GM13977 (cell line): ENCODE measurements at places on chromosomes 16 and 17.
A peak's percentile ranks its signal among the peaks of the same experiment; 100 is the strongest.

- no peak for DNase-seq
These were observed 39.8 kb downstream of the ABCA5 start for GRCh38 chr17:69287168-69287567.

DNA sequence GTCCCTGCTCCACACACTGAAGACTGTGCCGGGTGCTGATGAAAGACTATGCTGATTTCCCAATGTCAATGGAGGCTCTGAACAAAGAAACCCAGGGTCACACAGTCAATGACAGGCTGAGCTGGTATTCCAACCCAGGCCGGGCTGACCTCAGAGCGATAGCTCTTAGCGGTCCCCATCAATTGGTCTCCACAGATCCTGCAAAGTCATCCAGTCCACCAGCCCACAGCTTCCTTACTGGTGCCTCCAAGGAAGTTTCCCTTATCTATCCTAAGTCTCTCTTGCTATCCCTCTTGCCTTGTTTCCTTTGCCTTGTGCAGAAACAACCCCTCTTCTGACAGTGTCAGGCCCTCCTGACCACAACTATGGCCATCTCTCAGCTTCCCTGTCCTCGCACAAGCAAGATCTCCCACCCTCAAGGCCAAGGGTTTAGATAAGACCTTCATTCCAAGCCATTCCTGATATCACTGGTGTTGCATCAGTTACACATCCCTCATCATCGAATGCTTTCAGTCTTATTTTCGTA lies 52.7 kb upstream of the KSR1 start:
- DNase-seq, result no peak

DNA sequence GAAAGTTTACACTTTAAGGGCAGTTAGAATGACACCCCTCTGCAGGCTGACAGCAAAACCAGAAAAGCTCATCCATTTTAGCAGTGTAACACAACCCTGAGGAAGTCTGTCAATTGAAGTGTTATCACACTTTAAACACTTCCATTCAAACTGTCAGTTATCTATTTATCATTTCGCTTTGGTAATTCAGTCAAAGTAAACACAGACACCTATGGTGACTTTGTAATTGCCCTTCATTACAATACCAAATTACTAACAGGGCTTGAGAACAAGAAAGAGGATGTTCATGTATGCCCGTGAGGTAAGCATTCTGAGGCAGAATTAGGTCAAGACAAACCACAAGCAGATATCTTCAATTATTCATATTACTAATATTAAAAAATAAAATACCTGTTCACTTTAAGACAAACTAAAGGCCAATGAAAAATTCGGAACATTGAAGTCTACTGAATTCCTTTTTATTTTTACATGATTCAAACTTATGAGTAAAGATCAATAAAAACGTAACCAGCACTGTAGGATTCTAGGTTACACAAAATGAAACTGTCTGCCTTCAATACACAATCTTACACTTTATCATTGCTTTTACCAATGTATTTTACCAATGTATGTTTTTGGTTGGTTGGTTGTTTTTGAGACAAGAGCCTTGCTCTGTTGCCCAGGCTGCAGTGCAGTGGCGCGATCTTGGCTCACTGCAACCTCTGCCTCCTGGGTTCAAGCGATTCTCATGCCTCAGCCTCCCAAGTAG lies 57.1 kb downstream of the BRIP1 start:
- no peak for DNase-seq

- DNase-seq, result no peak
These were observed 27.2 kb upstream of the TOB1 start for GRCh38 chr17:50893183-50893993.

GRCh38 chr16:56684926-56685590 lies 2.8 kb downstream of the MT1X start:
- DNase-seq, result no peak

- DNase-seq, result no peak
These were observed 33.2 kb downstream of the ACTG1 start for GRCh38 chr17:81479175-81480071.

GRCh38 chr17:82090549-82091263 lies 7.3 kb downstream of the FASN start:
- DNase-seq, result no peak

DNA sequence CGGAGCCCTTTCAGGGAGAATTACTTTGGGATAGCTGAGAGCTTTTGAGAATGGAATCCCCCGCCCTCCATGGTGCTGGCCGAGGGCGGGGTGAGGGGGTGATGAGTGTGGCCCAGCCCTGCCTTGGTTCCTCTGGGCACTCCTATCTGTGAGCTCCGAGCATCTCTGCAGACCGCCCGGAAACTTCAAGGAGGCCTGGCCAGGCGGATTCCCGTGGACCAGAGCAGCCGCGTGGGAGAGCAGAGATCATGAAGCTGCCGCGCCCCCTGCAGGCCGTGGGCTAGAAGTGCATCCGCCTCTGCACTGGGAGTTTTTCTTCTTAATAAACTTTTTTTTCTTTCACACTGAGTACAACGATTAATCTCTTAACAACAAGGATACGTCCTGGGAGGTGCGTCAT lies 392.9 kb upstream of the EEF2KMT start:
- DNase-seq, result no peak

GRCh38 chr17:39999067-39999466 lies 16.2 kb upstream of the CSF3 start:
- DNase-seq, result no peak

GRCh38 chr17:41812381-41813151 lies at the start of gene FKBP10:
Gene FKBP10, plus strand, starts transcription at chr17:41813004. Its CDS starts 31 bp downstream, at chr17:41813035.
- peak; percentile 77 for DNase-seq

DNA sequence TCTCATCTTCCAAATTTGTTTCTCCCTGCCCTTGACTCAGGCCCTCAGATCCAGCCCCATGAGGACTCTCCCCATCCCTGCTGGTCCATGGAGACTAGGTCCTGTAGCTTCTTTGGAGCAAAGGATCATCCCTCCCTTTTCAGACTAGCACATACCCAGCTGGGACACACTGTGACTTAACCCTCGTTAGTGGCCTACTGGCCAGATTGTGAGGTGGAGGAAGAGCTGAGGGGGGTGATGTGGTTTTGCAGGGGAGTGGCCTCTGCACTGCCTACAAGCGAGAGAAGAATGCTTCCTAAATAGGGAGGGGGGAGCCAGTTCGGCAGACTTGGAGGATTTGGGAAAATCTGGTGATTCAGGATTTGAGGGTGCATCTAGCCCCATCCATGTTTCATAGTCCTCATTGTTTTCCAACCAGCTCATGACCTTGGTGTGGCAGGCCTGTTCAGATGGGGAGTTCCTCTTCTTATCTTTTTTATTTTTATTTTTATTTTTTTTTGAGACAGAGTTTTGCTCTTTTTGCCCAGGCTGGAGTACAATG lies 47.8 kb upstream of the SLC47A1 start:
- DNase-seq, result no peak

DNA sequence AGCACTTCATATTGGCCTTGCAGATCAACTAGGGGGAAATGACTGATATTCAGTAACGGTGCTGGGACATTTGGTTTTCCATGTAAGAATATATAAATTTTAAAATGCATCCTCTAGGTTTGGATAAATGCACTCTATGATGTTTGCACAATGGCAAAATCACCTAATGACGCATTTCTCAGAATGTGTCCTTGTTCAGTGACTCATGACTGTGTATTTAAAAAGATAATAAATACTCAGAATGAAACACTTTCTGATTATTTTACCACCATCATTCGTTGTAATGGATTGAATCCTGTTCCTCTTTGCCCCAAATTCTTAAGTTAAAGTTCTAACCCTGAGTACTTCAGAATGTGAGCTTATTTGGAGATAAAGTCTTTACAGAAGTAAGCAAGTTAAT lies 17.2 kb upstream of the ADGRG1 start:
- peak; percentile 66 for DNase-seq

GRCh38 chr17:72191921-72192799 lies 71.3 kb downstream of the SOX9 start:
- no peak for DNase-seq

- DNase-seq, result no peak
These were observed 80.0 kb downstream of the KCNJ18 start for GRCh38 chr17:21772321-21772720.

- no peak for DNase-seq
These were observed 234.7 kb downstream of the SNX29 start for GRCh38 chr16:12210925-12211869.

- DNase-seq, result no peak
These were observed 19.2 kb downstream of the PTRH2 start for GRCh38 chr17:59688008-59688407.

- DNase-seq, result no peak
These were observed 149.6 kb upstream of the TNRC6C start for GRCh38 chr17:77808686-77809425.

- no peak for DNase-seq
These were observed 61.0 kb downstream of the PRMT7 start for GRCh38 chr16:68371706-68372380.

GRCh38 chr17:77501751-77502625 lies 361.2 kb downstream of the SEC14L1 start:
- no peak for DNase-seq

DNA sequence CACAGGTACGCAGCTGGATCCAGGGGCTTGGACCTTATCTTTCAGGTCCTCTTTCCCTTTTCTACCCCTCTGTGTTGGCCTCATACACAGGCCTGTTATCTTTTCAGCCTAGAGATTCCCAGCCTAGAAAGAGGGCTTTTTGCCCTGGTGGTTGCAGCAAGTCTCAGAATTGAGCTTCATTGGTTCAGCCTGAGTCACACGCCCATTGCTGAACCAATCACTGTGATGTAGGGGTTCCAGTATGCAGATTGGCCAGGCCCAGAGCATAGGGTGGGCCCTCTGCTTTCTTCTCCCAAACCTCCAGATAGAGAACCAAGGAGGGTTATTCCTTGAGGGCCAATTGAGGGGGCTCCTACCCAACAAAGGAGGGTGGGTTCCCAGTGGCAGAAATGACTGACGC lies 32.8 kb downstream of the GPT2 start:
- no peak for DNase-seq
